ENCODE measurements at places on chromosomes 7 and 10. TPM values are rescaled to one million over a fixed set of nuclear protein-coding genes. Genes with fewer than 3 reads are reported as not detected.
A peak's percentile ranks its signal among the peaks of the same experiment; 100 is the strongest.

- ATAC-seq = peak; percentile 66
These were observed 529 bp downstream of the HPS1 start for GRCh38 chr10:98446151-98446660.

The PRR15 gene
- total RNA-seq = 0.64 TPM

The ANKRD61 gene
- 2.0 TPM for total RNA-seq

GRCh38 chr7:2969398-2970306 lies 74.0 kb downstream of the CARD11 start:
- no peak for ATAC-seq

- no peak for ATAC-seq
These were observed 176.2 kb upstream of the CSTF2T start for GRCh38 chr10:51875610-51876009.

DNA sequence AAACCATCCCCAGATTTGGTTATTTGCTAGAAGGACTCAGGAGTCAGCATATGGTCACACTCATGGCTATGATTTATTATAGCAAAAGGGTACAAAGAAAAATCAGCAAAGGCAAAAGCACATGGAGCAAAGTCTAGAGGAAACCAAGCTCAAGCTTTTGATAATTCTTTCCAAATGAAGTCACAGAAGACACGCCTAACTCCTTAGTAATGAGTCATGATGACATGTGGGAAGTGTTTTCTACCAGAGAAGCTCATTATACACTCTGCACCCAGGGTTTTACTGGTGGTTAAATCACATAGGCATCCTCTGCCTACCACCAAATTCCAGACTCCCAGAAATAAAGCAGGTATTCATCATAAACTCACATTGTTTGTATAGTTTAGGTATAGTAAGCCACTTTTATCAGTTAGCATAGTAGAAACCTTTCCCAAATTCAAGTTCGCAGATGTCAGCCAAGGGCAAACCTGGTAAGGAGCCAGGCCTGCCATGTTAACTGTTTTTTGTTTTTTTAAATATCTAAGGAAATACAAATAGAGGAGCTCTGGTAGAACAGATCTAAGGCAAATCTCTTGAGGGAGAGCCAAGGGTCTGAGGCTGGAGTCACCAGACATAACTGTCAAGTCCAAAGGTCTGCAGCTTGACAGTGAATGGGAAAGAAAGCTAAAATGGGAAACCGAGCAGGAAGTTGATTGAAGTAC lies 15.4 kb upstream of the HIBADH start:
- ATAC-seq = peak; percentile 41

- peak; percentile 67 for ATAC-seq
These were observed 23.4 kb upstream of the DPYSL4 start for GRCh38 chr10:132163278-132163765.

GRCh38 chr10:12243864-12244620 lies 48.1 kb downstream of the CDC123 start:
- ATAC-seq = no peak

GRCh38 chr7:152553671-152554317 lies 118.0 kb upstream of the KMT2C start:
- no peak for ATAC-seq

The FAM25G gene
- not detected for total RNA-seq

The CYP3A4 gene
- total RNA-seq = 0.18 TPM

The TMEM213 gene
- not detected for total RNA-seq

The HDAC9 gene
- 24.5 TPM for total RNA-seq

GRCh38 chr7:84700563-84701370 lies 486.1 kb downstream of the SEMA3D start:
- ATAC-seq = no peak

DNA sequence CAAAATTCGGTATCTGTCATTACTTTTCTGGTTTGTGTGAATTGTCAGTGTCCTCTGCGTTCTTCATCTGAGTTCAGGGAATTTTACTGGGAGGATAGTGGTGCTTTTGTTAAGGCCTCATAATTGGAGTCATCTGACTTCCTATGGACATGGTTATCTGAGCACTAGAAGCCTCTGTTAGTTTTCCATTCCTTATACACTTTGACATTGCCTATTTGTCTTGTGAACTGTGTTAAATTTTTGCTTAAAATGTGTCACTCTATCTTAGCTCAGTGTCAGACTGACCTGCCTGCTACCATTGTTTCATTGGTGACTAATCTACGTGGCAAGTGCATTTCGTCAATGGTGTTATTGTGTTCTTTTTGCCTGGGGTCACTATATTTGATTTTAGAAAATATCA lies 253.3 kb downstream of the SEMA3A start:
- ATAC-seq = peak; percentile 86

The MYL10 gene
- total RNA-seq = not detected

- peak; percentile 91 for ATAC-seq
These were observed 198.2 kb downstream of the EMX2 start for GRCh38 chr10:117740691-117741222.

- ATAC-seq = no peak
These were observed 180.5 kb downstream of the PFKFB3 start for GRCh38 chr10:6383096-6383812.

DNA sequence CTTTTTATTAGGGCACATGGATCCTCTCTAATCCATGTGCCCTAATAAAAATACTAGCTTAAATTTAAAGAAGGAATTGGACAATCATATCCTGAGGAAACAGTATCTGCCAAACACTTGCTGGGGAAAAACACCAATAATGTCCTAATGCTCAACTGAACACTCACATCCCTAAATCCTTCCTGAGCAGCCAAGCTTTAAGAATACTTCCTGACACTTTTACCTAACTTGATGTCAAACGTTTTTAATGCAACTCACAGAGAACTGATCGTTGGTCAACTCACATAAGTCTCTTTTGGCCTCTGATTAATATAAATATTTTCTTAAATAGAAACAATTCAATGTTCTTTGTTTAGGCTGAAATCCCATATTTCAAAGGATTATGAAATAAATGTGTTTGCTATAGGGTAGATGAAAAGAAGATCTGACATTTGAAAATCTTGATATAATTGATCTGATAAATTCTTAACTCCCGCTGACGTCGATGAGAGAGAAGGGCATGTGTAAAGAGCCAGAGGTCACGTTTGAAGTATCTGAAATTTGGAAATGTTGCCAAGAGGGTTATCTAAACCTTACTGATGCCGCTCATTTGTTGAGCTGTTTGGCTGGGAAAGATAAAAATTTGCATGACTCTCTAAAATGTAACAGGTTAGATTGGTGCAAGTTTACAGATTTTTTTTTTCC lies 122.8 kb upstream of the RHOBTB1 start:
- ATAC-seq = no peak

GRCh38 chr7:25552998-25553397 lies 324.7 kb upstream of the NPVF start:
- no peak for ATAC-seq

DNA sequence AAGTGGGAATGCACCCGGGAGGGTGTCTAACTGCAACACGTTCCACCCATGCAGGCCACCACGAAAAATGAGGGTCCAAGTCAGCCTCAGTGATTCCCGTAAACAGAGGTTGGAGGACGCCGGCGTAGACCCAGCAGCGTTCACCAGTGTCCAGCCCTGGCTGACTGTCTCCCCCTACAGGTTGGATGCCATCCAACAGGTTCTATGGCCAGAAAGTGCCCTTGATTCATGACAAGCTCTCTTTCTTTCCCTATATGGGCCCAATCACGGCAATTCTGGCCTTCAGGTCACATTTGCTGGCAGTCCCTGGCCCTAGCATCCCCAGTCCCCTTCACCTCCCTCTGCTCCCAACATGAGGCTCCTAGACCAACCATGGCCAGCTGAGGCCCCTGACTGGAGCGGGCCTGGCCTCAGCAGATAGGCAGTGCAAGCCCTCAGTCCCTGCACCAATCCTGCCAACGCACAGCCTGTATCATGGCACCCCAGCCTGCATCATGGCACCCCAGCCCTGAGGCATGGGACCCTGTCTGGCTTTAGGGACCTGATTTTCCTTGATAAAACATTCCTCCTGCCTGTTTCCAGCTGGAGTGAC lies 227.4 kb downstream of the GRID1 start:
- no peak for ATAC-seq

- ATAC-seq = no peak
These were observed 66.5 kb upstream of the SKAP2 start for GRCh38 chr7:26930845-26931244.

- ATAC-seq = no peak
These were observed 123.3 kb downstream of the TMEM26 start for GRCh38 chr10:61329854-61330253.

DNA sequence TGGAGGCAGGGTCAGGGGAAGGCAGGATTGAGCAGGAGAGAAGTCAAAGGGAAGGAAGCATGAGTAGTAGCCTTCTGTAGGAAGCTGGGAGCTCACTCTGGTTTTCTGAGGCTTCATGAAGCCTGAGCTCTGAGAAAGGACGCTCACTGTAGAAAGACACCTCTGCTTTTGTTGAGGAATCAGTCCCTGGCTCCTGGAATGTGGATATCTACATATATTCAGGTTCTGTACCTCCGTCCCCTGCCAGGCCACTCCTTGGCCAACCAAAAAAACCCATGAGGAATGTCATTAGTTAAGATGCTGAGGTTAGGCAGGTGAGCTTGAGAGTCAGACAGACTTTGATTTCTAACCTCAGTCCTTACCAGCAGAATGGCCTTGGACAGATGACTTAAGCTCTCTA lies 283.5 kb upstream of the HABP2 start:
- ATAC-seq = no peak

DNA sequence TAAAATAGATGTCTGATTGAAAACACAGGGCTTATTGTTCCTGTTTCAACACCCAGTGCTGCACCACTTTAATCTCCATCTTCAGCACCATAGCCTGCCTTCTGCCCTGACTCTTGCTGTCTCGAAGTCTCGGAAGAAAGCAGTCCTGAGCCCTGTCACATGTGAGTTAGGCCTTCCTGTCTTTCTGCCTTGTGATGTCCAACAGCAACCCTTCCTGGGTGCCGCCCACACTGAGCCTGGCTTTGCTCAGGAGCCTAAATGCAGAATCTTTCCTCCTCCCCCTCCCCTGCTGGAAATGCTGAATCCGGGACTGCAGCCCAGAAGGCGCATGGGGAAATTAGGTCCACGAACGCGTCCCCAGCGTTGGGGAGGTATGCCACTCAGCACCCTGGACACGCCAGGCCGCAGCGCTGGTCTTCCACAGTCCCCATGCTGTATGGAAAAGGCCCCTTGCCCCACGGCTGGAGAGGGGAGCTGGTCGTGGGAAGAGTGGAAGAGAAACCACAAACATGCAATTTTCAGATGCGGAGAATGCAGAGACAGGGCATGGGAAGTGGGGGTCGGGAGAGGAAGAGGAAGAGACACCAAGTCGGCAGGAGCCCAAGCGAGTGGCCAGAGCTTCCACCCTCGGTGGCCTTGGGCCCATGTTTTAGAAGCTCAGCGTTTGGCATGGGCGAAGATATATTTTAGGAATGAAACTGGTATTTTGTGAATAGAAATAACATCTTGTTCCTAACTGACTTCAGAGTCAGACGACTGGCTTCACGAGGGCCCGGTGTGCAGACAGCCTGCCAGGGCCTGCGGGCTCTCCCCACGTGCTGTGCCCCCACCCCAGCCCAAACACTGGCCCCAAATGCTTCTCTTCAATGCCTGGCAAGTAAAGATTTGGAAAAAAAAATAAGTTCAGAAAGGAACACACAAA lies 656.1 kb upstream of the FOXK1 start:
- no peak for ATAC-seq

GRCh38 chr10:126729314-126729870 lies 58.9 kb upstream of the C10orf90 start:
- ATAC-seq = peak; percentile 87

- ATAC-seq = no peak
These were observed 588.0 kb upstream of the MGMT start for GRCh38 chr10:128879030-128879429.

The CUX1 gene
- total RNA-seq = 13.1 TPM

The OTUD1 gene
- total RNA-seq = 6.1 TPM

- no peak for ATAC-seq
These were observed 148.2 kb upstream of the CDCA7L start for GRCh38 chr7:22093936-22094335.

DNA sequence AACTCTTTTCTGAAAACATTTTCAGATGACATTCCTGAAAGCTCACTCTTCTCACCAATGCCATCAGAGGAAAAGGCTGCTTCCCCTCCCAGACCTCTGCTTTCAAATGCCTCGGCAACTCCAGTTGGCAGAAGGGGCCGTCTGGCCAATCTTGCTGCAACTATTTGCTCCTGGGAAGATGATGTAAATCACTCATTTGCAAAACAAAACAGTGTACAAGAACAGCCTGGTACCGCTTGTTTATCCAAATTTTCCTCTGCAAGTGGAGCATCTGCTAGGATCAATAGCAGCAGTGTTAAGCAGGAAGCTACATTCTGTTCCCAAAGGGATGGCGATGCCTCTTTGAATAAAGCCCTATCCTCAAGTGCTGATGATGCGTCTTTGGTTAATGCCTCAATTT lies 16.5 kb downstream of the ANLN start:
- peak; percentile 50 for ATAC-seq

DNA sequence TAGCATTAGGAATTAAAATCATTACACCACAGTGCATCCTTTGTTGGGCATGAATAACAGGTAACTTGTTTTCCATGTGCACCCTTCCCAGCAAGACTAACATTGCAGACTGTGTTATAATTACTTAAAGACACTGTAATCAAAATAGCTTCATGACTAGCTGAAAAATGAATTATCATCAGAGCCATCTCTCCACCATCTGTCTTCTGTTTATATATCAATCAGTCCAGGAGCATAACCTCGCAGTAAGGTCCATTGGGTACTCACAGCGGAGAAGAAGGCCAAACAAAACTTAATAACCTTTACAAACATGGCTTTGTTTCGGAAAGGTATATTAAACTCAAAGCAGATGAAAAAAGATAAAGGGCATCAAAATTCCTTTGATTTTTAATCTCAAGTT lies 90.6 kb downstream of the ODAD2 start:
- ATAC-seq = no peak

- no peak for ATAC-seq
These were observed 42.3 kb upstream of the RBM33 start for GRCh38 chr7:155602156-155602555.

The PRPS1L1 gene
- not detected for total RNA-seq

GRCh38 chr7:22911889-22912288 lies 89.2 kb upstream of the TOMM7 start:
- ATAC-seq = no peak

- ATAC-seq = no peak
These were observed 24.5 kb upstream of the IL6 start for GRCh38 chr7:22702516-22702915.

DNA sequence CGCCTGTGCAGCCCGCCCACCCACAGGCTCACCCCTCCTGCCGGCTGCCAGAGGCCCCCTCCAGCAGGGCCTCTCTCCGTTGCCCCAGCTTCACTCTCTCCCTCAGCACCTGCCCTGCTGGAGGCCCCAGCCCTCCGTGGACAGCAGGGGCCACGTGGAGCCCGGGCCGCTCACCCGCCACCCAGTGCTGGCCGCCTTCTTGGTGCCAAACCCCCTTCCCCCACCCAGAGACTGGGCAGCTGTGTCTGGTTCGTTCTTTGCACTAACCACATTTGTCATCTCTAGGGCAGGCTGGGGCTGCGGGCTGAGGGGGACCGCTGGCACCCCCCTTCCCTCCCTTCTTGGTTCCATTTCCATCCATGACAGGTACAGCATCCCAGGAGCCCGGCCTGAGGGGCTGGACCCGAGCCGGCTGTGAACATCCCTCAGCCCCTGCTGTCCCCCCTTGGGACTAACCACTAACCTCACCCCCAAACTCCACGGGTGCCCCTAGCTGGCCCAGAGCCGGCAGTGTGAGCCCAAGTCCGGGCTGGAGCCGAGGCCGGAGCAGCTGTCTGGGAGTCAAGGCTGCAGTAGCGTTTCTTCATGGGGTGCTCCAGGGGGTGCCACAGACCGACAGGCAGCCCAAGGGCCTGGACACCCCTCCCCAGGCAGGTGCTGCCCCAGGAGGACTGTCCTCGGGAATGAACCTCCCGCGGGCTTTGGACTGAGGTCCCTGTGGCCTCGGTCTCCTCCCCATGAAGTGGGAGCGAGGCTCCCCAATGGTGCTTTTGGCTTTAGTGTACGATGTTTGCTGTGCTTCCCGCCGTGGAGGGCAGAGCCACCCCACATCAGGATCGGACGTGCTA lies 25.5 kb upstream of the AMZ1 start:
- ATAC-seq = no peak

The BBS9 gene
- total RNA-seq = 10.6 TPM
